ENCODE measurements at places on chromosomes 13 and 19. TPM values are rescaled to one million over a fixed set of nuclear protein-coding genes. Genes with fewer than 3 reads are reported as not detected.

Gene DCLK1
- polyA plus RNA-seq: not detected

Gene WASF3
- polyA plus RNA-seq: not detected

Gene UGGT2
- not detected for polyA plus RNA-seq

Gene ATP4B
- not detected for polyA plus RNA-seq

Gene HRC
- not detected for polyA plus RNA-seq

Gene DIS3
- polyA plus RNA-seq: 12.8 TPM

Gene ZNF486
- polyA plus RNA-seq: 1.7 TPM

Gene PMIS2
- polyA plus RNA-seq: not detected

Gene NOVA2
- not detected for polyA plus RNA-seq

Gene RNF126
- polyA plus RNA-seq: 95.6 TPM

Gene SCN1B
- polyA plus RNA-seq: 0.64 TPM

Gene OR4F17
- polyA plus RNA-seq: not detected

Gene FAM216B
- polyA plus RNA-seq: not detected

All from CD4-positive, alpha-beta memory T cell (primary cell).